NCI-H1105 treated with DMSO at 0.1 percent for 48 hours (cell line): ENCODE measurements at places on chromosomes 4 and X.
A peak's percentile ranks its signal among the peaks of the same experiment; 100 is the strongest.

DNA sequence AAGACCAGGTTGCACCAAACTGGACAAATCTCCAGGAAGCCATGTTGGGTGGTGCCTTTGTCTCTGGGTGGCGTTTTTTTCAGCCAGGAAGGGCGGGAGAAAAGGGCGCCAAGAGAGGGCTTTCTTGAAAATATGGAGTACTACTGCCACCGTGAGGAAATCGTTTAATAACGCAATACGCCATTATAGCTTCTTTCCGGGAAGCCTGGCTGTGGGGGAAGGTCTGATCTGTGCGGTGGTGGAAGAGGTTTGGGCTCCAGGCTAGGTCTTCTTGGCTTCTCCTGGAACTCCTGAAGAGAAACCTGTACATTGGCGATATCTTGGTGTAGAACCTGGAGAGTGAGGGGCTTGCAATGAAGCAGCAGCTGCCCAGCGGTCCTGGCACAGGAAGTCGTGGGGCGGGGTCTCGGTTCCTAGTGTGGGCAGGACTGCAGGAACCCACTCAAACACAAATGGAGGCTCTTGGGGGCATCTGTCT, 202.7 kb downstream of the OR13H1 start:
- peak; percentile 85 for DNase-seq

GRCh38 chr4:107858158-107858742, 33.5 kb downstream of the SGMS2 start:
- no peak for DNase-seq

- DNase-seq, result no peak
Measured at GRCh38 chrX:104270212-104270611, 15.5 kb upstream of the ESX1 start.

DNA sequence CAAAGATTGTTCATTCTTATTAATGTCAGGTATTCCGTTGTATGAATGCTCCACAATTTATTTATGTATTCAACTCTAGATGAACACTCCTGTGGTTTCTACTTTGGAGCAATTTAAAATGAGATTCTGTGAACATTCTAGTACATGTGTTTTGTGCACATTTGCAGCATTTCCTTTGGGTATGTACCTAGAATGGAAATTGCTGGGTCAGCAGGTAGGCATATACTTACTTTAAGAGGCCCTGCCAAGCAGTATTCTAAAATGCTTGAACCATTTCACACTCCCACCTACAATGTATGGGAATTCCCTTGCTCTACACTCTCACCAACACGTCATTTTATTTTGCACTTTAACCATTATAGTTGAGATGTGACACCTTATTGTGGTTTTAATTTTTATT, 59.4 kb upstream of the MAGEB2 start:
- DNase-seq, result no peak

DNA sequence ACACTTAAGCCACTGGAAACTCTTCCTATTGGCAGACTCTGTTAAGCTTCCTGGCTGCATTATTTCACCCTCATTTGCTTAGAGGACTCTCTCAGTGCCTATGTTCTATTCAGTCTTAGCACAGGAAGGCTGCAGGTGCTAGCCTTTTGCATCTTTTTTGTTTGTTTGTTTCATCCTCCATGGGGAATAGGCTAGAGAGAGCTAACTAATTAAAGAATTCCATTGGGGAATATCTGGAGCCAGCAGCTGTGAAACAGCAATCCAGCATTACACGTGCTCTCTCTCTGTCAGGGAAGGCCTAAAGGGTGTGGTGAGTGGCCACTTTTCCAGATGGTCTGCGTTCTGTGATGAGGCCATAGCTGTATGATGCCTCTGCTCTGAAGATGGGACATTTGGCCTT, 633.6 kb downstream of the SPRY1 start:
- no peak for DNase-seq

GRCh38 chr4:16626945-16627344, 271.5 kb downstream of the LDB2 start:
- DNase-seq, result no peak
